Type B pancreatic cell (in vitro differentiated cells): ENCODE measurements at places on chromosomes 7 and 10. TPM values are rescaled to one million over a fixed set of nuclear protein-coding genes. Genes with fewer than 3 reads are reported as not detected.

The GRM3 gene
- 0.46 and 0.79 TPM in 2 replicates for total RNA-seq

The CPED1 gene
- total RNA-seq: 0.88 and 45.4 TPM in 2 replicates

The DNAJB9 gene
- total RNA-seq: 16.9 and 21.5 TPM in 2 replicates

DNA sequence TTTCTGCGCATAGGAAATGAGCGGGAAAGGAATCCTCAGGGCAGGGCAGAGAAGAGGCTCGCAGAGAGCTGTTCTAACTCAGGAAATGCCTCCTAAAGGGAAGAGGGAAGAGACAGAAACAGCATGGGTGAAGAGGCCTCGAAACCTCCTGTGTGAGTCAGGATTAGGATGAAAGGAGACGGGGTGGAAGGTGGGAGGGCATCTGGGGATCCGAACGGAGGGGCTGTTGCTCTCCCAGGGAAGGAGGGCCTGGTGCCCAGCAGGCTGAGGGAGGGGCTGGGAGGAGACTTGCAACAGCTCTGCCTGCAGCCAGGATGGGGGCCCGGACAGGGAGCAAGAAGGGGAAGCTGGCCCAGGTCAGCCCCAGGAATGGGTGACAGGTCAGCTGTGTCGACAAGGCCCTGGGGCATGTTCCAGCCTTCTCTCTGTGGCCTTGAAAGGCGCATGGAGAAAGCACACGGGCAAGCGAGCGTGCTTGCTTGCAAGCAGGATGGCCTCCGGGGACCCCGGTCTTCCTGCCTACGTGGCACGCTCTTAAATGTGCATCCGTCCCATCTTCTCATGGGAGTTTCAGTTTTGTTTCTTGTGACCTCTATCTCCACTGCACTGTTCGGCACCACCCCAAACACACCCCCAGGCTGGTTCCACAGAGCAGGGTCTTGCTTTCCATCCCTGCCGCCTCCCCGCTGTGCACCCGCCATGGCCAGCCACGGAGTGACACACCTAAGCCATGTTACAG, 63.5 kb downstream of the HIPK2 start:
- DNase-seq: no peak

GRCh38 chr7:107926481-107926880, 35.5 kb downstream of the DLD start:
- no peak for DNase-seq

DNA sequence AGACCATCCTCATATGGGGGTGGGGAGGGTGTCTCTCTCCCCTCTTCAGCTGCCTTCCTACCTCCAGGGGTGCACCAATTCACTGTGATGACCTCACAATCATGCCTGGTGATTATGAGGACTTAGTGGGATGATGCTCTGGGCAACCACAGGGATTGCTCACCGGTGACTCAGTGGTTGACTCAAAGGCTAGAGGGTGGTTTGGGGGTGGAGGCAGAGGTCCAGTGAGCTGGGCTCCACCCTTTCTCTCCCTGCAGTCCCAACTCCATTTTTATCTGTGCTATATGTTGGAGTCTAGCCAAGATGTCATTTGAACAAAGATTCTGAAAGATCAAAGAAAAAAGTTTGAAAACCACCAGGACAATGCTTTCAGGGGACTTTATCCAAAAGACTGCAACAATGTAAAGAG, 286.9 kb downstream of the KCNMA1 start:
- DNase-seq: no peak

DNA sequence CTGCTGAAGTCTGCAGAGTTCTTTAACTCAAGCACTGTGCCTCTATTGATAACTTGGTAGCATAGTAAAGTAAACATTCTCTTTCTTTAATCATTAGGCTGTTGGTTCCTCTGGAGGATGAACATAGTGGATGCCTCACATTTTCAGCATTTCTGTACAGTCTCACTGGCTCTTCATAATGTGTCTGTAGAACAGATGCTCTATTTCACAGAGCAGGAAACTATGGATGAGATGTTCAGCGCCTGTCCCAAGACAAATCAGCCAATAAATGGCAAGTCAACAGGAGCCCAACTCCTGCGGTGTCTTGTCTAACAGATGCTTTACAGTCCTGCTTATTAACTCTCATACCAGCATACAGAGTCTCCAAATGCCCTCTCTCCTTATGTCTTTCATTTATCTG, 36.5 kb downstream of the NRBF2 start:
- no peak for DNase-seq

DNA sequence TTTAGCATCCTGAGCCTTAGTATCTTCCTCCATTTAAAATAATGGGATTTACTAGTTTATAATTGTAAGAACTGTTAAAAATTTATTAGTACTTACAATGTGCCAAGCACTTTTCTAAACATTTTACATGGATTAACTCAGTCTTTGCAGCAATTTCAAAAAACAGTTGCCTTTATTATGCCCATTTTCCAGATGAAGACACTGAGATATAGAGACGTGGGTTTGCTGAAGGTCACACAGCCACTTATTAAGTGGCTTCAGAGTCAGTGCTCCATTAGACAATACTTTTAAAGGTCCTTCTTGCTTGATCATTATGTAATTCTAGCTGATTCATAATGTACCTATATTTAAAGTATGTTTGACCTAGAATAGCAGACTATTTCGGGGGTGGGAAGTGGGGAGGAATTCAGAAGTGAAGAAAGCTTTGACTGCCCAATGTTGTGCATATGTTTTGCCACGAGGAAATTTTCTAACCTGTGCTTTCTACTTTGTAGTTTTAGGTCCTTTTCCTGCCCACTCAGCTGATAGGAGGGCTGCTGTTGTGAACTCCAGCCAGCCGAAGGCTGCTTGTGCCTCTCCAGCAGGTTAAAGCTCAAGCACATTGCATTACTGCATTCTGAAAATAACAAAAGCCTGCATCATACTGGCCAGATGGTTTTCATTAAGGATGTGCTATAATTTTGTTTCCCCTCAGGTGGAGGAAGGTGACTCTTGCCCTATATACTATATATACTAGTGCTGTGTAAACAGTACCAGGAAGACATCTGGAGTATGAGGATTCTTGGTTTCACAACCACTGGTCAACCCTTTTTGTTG, 4.3 kb downstream of the PLEKHA8 start:
- no peak for DNase-seq

DNA sequence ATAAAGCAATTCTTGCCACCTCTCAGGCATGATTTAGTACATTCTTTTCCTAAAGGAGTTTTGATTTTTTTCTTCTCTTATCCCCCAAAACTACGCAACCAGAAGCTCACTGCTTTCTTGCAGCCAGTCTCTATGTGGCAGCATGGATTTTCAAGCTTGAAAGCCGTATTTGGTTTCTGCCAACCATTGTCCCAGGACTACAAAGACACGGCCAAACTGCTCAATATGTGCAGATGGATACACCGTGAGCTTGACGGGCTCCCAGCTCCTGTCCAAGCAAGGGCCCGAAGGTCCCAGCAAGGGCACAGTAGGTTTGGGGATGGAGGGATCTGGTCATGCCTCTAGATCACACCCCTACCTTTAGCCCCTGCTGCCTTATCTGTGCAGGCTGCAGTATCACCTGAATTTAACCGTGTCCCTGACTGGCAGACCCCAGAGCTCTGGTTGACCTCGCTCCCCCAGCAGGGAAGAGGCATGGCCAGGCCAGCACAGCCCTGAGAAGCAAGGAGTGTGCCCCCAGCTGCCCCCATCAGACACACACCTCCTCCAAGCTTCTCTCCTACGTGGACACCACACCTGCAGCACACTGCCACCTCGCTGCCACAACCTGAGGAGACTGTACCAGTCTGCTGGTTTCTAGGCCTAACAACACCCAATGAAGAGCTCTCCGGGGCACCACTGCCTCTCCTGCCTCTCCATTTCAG, 86.8 kb downstream of the COBL start:
- no peak for DNase-seq

DNA sequence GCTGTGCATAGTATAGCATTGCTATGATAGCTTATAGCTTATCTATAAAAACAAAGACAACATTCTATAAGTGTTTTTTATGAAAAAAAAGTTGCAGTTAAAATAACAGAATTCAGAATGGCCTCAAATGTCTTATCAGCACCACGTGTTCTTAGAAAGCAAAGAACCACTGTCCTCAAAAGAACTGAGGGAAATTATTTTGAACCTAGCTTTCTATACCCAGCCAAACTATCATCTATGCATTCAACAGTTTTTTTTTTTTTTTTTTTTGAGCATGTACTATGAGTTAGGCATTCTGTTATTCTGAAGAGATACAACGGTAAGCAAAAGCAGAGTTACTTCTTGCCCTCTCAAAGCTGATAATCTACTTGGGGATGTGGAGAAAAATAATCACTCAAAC, 247.8 kb downstream of the CREB5 start:
- no peak for DNase-seq

- no peak for DNase-seq
Measured at GRCh38 chr7:68958571-68958970, 639.7 kb upstream of the AUTS2 start.

GRCh38 chr10:97078261-97078937, 107.4 kb downstream of the SLIT1 start:
- no peak for DNase-seq

DNA sequence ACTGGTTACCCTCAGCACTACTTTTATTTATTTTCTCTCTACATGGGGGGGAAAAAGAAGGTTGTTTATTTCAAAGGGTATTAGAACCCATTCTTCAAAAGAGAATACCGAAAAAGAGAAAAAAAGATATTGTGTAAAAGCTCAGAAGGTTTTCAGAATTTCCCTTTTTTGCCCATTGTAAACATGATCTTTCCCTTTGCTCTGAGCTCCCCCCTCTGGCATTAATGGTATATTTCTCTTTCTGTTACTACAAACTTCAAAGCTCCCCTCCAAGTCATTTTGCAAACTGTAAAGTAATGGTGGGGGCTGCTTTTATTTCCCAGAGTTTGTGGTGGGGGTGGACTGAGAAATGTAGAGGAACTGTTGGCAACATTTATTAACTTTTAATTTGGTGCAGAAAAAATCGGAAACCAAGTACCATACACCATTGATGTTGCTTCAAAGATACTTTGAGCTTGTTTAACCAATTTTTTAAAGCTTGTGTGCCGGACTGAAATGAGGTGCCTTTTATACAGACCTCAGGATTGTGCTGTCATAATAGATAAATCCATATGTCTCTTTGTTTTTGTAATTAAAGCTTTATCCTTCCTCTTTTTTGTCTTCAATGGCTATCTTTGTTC, 181.5 kb downstream of the EXOC4 start:
- DNase-seq: no peak

- no peak for DNase-seq
Measured at GRCh38 chr7:44561962-44562621, 11.6 kb downstream of the DDX56 start.

DNA sequence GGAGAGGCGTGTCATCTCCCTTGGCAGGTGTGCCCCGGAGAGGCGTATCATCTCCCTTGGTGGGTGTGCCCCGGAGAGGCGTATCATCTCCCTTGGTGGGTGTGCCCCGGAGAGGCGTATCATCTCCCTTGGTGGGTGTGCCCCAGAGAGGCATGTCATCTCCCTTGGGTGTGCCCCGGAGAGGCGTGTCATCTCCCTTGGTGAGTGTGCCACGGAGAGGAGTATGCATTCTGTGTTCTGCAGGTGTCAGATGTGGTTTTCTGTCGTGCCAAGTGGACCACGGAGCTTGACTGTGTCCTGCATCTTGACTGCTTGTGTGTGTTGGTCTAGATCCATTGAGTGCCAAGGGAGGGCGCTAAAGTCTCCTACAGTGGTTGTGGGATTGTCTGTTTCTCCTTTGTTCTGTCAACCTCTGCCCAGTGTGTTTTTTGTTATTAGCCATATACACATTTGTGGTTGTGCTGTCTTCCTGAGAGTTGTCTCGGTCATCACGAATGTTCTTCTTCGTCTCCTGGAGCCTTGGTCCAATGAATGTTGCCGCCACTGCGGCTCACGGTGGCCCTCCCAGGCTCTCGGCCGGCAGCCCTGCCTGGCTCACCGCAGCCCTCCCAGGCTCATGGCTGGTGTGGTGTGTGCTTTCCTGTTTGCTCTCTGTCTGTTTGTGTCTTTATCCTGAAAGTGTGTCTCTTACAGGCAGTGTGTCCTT, 96.8 kb downstream of the INPP5A start:
- DNase-seq: no peak
